ENCODE measurements at places on chromosomes 5 and 9. TPM values are rescaled to one million over a fixed set of nuclear protein-coding genes. Genes with fewer than 3 reads are reported as not detected.

DNA sequence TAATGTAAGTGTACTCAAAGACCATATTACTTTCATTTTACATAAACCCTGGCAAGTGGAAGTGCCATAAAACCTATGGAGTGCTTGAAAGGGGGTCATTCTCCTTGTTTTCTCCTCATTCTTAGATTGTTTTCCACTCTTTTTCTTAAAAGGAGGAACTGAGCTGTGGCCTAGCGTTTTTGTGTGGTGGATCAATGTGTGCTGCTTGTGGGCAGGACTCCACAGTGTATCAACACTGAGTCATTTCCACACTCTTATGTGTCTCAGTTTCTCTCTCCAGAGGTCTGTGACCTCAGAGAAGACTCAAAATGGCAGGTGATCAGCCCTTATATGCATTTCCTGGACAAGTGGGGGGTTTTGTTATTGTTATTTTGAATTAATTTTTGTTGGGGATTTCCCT is 516.1 kb upstream of the CDH10 start:
- DNase-seq = no peak

- no peak for DNase-seq
Measured at GRCh38 chr9:100375658-100376057, 22.9 kb upstream of the TEX10 start.

GRCh38 chr5:106135473-106135872 is 1535.3 kb downstream of the EFNA5 start:
- DNase-seq = no peak

GRCh38 chr5:173786286-173787187 is 101.6 kb upstream of the CPEB4 start:
- no peak for DNase-seq

GRCh38 chr9:70868661-70869652 is 252.5 kb downstream of the TRPM3 start:
- no peak for DNase-seq

GRCh38 chr5:59222687-59223511 is 640.0 kb downstream of the RAB3C start:
- no peak for DNase-seq

GRCh38 chr9:133443248-133443647 is 16.5 kb upstream of the CACFD1 start:
- no peak for DNase-seq

GRCh38 chr9:81141961-81142360 is 547.4 kb downstream of the TLE1 start:
- DNase-seq = no peak

GRCh38 chr5:65290677-65291076 is 191.0 kb downstream of the ADAMTS6 start:
- no peak for DNase-seq

GRCh38 chr9:79651251-79651795 is 79.6 kb downstream of the TLE4 start:
- DNase-seq = no peak

GRCh38 chr5:81021486-81021885 is 61.3 kb downstream of the RASGRF2 start:
- DNase-seq = no peak

DNA sequence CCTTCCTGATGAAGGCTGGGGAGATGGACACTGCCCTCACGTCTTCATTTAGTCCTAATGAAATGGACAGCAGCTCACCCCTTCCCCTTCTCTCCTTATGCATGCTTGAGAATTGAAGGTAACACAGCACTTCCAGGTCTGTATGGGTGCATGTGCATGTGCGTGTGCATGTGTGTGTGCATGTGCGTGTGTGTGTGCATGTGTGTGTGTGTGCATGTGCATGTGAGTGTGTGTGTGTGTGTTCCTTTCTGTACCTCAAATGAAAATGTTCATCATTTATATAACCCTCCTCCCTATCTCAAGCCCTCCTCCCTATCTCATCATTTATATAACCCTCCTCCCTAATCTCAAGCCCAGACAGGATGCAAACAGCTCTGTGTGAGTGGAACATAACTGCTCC is 444.8 kb downstream of the MAT2B start:
- DNase-seq = no peak

- no peak for DNase-seq
Measured at GRCh38 chr9:71795097-71795813, 26.9 kb upstream of the CEMIP2 start.

NPDC1 gene
- polyA plus RNA-seq = 43.6 TPM

OLFML2A gene
- polyA plus RNA-seq = 7.8 TPM

C9orf72 gene
- polyA plus RNA-seq = 4.5 TPM

KCTD16 gene
- polyA plus RNA-seq = 0.05 TPM

SELENOP gene
- 5.5 TPM for polyA plus RNA-seq

KIAA0825 gene
- 0.60 TPM for polyA plus RNA-seq

CNTNAP3 gene
- 5.9 TPM for polyA plus RNA-seq

PCDHGB2 gene
- polyA plus RNA-seq = 1.9 TPM

PGM5 gene
- polyA plus RNA-seq = not detected

Data from H1 (cell line).